ENCODE measurements at places on chromosomes 12 and 14.

- DNase-seq: no peak
These were observed 7.4 kb upstream of the C14orf180 start for GRCh38 chr14:104572024-104572626.

DNA sequence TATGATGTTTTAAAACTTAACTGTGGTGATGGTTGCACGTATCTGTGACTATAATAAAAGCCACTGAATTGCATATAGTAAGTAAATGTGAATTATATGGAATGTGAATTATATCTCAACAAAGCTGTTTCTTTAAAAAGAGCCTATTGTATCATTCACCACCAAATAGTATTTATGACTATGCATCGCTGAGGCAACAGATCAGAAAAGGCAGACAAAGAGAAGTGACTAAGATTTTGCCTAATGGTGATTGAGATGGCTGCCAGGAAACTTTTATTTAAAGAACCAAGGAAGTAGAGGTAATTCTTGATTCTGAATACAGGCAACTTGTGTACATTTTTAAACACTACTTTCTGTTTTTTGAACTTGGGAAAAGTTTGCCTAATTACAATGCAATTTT, 31.7 kb downstream of the DHRS7 start:
- no peak for DNase-seq

GRCh38 chr14:56120091-56120691, 2.0 kb downstream of the PELI2 start:
- no peak for DNase-seq

GRCh38 chr14:77006132-77006531, 22.4 kb downstream of the IRF2BPL start:
- DNase-seq: no peak

DNA sequence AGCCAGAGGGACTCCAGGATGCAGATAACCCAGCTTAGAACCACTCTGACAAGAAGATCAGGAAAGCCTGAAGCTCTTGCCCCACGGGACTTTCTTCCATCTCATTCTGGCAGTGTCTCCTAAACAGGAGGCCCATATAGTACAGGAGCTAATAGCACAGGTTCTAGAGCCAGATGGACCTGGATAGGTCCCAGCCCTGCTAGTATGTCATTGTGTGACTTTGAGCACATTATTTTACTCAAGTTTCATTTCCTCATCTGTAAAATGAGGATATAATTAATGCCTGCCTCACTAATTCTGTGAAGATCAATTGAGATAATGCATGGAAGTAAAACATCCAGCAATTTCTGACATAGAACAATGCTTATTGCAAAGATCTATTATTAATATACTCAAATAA, 66.5 kb upstream of the GZMB start:
- no peak for DNase-seq

- DNase-seq: no peak
These were observed 921.2 kb upstream of the FOXG1 start for GRCh38 chr14:27845241-27845850.

DNA sequence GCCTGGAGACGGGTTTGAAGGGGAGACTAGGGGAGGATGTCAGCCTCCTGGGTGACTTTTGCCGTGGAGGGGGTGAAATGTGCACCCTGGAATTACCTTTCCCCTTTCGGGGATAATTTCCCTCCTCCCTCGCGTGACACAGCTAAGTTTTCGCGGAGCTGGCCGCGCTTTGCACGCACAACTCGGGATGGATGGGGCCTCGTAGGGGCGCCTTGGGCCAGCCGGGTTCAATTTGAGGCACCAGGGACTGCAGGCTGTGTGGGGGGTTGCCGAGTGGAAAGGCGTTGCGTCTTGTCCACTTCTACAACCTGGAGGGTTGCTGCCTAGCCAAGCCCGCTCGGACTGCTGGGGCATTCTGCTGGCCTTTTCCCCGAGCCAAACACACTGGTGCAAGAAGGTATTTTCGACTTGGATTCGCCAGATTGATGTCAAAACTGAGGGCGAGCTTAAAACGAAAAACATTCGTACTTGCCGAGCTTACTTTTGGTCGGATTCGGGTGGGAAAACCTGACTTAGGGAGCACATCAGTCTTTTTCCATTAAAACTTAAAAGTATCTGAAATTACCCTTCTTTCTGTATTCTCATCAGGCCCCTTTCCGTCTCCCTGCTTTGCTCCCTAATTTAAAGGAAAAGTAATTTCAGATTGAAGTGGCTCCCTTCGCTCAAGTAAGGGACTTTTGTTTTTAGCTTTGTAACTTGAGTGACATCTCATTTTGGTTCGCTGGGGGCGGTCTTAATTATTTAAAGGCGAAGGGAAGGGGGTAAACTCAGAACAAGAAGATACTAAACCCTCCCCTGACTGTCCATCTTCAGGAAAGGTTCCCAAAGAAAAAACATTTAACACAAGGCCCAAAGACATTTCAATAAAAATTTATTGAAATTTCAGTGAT, 14.3 kb downstream of the TBX3 start:
- no peak for DNase-seq

DNA sequence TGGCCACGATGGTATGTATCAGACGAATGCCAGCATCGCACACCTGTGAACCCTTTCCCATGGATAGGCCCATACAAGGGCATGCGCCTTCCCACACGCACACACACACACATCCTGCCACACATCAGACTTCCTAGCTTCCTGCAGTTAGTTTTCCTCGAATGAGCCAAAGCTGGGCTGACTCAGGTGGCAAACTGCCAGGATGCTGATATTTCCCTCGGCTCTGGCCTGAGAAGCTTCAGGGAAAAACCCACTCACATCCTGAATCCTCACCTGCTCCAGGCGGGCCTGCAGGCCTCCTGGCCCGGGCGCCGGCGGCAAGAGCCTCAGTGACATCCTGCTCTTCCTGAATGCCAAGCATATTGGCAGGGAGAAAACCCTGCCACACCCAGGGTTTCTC, 22.4 kb downstream of the CALM1 start:
- no peak for DNase-seq

All from CD4-positive, alpha-beta T cell treated with Interleukin-15 for 4 hours (primary cell).